Cortex of kidney (tissue), 1 donor: ENCODE measurements at places on chromosomes 1 and 21.

GRCh38 chr1:234607109-234608024, 2.6 kb downstream of the IRF2BP2 start:
- DNase-seq = no peak

GRCh38 chr1:23701996-23702395, 10.4 kb downstream of the RPL11 start:
- no peak for DNase-seq

DNA sequence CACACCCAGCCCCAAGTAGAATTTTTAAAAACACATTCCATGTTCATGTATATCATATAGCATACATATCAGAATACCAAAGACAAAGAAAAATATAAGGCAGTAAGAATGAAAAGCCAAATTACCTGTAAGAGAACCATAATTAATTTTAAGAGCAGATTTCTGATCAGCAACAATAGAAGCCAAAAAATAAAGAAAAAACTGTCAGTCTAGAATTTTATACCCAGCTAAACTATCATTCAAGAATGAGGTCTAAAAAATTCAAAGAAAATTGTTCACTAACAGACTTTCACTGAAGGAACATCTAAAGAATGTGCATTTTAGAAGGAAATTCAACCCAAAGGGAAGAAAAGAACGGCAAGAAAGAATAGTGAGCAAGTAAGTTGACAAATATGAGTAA, 10.6 kb upstream of the FUCA1 start:
- DNase-seq = no peak

GRCh38 chr1:13543451-13544220, 29.8 kb upstream of the LRRC38 start:
- DNase-seq = no peak

DNA sequence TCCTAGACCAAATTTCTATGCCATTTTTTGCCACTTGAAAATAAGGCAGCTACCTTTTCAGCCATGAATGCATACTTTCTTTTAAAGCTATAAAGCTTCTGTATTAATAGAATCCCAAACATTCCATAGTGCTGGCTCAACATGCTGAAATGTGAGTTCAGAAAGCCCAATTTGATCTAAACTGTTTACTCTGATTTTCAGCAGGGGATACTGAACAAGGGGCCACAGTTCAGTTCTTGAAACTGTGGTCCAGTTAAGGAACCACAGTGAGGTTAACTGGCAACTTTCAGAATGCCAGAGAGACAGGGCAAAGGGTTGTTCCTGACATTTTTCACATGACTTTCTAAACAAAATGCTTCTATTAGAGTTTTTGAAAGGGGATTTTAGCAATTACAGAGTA, 85.7 kb upstream of the COL11A1 start:
- no peak for DNase-seq

DNA sequence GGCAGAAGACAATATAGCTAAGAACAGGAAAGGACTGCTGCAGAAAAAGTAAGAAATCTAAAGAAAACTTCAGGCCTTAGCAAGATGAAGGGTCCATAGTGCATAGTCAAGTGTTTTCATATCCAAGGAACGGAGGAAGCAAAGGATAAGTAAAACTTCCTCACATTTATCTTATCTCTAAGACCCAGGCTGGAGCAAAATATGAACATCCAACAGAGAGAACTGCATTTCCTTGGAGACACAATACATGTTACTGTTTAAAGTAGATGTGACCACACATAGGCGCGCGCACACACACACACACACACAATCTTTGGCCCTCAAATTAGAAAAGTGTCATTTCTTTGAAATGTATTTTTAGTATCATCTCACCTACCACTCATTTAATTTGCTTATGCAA, 66.7 kb downstream of the TTLL7 start:
- no peak for DNase-seq

- no peak for DNase-seq
Observed at GRCh38 chr1:111620441-111620971, 917 bp downstream of the RAP1A start.

DNA sequence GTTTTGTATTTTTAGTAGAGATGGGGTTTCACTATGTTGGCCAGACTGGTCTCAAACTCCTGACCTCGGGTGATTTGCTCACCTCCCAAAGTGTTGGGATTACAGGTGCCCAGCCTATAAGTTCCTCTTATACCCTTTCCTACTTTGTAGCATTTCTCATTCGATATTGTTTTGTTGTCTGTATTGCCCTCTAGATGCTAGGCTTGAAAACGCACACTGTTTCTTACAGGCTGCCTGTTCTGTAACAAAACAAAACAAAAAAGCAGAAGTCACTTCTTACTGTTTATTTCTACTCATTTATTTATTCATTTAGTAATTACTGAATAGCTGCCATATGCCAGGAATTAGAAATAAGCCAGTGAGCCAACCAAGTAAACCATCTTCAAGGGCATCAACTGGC, 136.9 kb upstream of the BMP8A start:
- DNase-seq = no peak

DNA sequence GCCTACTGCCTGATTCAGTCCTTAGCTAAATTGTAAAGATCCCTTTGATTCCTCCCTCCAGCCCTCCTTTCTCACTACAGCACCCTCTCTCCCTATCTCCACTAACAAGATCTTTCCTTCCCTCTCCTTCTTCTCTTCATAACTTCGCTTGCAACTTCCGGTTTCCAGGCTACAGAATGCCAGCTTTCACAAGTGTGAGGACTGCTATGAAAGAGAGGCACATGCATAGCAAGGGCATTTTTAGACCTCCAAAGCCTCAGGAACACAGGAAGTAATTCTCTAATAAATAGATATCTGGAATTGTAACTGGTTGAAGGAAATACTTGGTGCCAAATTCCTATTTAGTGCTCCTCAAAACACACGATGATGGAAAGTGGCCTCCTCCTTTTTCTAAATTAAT, 196.7 kb downstream of the HLX start:
- DNase-seq = no peak

DNA sequence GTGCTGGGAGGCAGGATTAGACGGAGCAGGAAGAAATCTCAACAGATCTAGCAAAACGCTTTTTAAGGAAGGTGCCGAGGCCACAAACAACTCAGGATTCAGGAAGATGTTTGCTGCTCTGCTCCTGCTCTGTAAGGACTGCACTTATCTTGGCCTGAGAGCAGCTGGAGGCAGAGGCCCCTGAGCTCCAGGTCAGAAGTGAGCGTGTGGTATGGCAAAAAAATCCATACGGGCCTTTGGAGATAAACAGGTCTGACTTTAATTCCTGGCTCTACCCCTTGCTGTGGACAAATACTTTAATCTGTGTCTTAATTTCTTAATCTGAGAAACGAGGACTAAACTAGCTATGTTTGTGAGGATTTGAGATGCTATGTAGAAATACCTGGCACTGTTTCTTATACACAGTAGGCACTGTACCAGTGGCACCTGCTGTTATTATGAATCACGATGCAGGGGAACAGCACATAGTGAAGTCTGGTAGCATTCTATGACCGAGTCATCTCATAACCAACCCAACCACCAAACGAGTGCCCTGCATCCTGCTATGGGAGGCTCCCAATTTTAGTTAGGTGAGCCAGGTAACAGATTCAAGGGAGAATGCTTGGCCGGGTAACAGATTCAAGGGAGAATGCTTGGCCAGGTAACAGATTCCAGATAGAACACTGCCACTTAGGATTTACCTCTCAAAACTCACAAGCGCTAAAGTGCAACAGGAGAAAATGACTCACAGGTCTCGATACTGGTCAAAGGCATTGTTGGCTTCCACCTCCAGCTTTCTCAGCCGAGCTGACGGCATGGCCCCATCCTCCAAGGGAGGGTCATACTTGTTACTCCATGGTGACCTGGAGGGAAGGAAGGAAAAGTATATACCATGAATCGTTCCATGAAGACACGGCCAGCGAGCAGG, 65.9 kb downstream of the SLC66A1 start:
- no peak for DNase-seq

GRCh38 chr1:157482717-157483116, 69.6 kb downstream of the FCRL5 start:
- DNase-seq = no peak
